ENCODE measurements at places on chromosomes 12 and 14.

DNA sequence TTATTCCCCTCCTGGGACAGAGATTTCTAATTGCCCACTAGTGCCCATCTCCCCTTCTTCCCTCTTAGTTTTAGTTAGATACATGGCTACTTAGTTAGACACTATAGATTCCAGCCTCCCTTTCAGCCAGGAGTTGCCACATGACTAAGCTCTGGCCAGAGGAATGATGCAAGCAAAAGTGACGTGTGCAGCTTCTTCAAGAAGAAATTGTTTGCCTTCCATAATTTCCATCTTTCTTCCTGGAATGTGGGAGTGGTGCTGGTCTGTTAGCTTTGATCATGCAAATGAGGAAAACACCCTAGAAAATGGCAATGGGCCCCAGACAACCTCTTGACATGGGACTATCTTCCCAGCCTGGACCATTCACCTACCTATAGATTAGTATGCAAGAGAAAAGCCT lies 21.4 kb downstream of the CCDC177 start:
- no peak for DNase-seq

- DNase-seq, result peak; percentile 30
Observed at GRCh38 chr12:57001448-57001906, 4.9 kb downstream of the ZBTB39 start.

DNA sequence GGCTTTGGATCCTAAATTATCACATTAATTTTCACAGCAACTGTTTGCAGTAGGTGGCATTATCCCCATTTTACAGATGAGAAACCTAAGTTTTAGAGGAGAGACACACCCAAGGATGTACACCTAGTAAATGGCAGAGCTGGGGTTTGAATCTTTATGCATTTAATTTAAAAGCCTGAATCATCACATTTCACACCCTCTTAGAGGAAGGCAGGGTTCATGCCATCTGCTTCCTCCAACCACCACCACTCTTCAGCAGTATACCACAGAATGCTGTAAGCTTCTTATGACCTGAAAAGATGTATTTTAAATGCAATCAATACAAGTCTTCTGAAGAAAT lies 90.3 kb downstream of the CRADD start:
- DNase-seq, result no peak

GRCh38 chr14:101982621-101983020 lies 18.2 kb downstream of the DYNC1H1 start:
- no peak for DNase-seq

GRCh38 chr14:58353516-58354299 lies 42.0 kb upstream of the TOMM20L start:
- no peak for DNase-seq

GRCh38 chr12:117750657-117751056 lies 218.1 kb downstream of the KSR2 start:
- DNase-seq, result no peak

DNA sequence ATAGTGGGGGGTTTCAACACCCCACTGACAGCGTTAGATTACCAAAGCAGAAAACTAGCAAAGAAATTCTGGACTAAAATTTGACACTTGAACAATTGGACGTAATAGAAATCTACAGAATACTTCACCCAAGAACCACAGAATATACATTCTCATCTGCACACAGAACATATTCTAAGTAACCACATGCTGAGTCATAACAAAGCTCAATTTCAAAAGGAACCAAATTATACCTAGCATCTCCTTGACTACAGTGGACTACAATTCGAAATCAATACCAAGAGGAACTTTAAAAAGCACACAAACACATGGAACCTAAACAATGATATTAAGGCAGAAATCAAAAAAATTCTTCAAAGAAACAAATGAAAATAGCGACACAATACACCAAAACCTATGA lies 871.6 kb upstream of the MDGA2 start:
- no peak for DNase-seq

- DNase-seq, result no peak
Observed at GRCh38 chr12:27057543-27057942, 24.8 kb downstream of the C12orf71 start.

GRCh38 chr14:54220071-54220703 lies 176.6 kb upstream of the CDKN3 start:
- no peak for DNase-seq

DNA sequence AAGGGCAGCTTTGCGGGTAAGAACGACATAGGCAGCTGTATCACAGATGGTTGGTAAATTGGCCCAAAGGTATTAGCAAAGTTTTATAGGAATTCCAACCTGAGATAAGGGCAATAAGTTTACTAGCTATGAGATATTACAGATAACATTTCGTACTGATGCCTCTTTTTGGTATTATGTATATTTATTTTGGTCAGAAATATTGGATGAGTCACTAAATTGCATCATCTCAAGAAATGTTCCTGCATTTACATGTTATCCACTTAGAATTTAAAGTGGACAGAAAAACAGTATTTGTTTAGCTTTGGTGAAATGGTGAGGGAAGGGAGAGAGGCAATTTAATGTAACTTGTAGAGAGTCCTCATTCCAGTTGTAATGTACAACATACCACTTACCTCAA lies 65.1 kb upstream of the PZP start:
- no peak for DNase-seq

DNA sequence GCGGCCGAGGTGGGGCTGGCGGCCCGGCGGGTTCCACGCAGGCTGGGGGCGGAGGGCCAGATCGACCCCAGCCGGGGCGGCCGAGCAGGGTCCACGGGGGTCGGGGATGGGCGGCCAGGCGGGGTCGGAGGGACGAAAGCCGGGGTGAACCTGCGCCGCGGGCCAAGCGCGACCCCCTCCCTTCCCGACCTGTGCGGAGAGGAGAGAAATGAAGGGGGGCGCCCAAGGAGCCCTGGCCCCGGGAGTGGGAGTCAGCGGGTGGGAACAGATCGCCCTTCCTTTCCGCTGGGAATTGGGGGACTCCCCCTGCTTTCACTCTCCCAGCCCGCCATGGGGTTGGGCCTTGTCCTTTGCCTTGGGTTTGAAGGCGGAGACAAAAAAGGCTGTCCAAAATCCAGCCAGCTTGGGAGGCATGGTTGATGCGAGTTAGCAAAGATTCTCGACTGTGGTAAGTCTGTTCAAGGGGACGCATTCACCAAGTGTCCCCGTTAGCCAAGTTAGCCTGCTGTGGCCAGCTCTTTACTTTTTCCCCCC lies 559 bp upstream of the CKAP4 start:
- DNase-seq, result no peak

GRCh38 chr14:58643366-58643765 lies 5.6 kb downstream of the DACT1 start:
- no peak for DNase-seq

DNA sequence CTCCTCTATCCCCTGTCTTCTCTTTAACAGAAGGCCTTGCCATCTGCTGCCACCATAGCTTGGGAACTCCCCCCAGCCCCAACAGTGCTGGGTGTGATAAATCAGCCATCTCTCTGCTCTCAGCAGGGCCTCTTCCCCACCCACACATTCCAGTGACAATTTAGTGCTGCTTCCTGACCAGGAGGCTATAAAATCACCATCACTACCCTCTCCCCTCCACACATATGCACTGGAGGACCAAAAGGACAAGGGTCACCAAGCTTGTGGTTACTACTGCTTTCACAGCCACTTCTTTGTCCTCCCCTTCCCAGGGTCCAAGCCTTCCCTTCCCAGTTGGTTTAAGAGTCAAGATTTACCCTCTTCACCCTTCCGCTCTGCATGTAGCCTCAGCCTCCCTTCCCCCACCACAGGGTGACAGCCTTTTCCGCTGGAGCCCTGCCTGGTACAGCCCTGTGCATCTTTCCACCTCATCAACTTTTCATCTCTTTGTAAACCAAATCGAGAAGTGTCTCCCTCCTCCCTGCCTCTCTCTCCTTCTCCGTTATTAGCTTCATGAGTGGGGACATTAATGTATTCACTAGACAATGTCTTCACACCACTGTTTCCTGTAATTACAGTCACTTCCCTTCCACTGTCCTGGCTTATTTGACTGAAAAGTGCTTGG lies 9.4 kb downstream of the PSMB5 start:
- DNase-seq, result no peak

DNA sequence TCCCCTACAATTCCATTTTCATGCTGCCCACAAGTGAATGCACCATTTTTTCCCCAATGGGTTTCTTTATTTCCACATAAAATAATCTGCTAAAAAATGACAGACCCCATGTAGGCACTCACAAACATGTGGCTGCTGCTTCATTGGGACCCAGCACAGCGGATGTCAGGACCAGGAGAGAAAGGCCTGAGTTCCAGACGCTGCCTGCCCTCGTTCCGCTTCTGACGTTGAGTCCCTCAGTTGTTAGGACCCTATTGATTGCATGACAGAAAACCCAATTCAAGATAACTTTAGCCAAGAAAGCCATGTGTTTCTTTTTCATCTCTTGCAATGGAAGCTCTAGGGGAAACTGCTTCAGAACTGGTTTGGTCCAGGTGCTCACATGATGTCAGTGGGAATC lies 34.6 kb downstream of the ADGRD1 start:
- no peak for DNase-seq

- DNase-seq, result no peak
Observed at GRCh38 chr12:123149501-123150274, 1.2 kb downstream of the PITPNM2 start.

DNA sequence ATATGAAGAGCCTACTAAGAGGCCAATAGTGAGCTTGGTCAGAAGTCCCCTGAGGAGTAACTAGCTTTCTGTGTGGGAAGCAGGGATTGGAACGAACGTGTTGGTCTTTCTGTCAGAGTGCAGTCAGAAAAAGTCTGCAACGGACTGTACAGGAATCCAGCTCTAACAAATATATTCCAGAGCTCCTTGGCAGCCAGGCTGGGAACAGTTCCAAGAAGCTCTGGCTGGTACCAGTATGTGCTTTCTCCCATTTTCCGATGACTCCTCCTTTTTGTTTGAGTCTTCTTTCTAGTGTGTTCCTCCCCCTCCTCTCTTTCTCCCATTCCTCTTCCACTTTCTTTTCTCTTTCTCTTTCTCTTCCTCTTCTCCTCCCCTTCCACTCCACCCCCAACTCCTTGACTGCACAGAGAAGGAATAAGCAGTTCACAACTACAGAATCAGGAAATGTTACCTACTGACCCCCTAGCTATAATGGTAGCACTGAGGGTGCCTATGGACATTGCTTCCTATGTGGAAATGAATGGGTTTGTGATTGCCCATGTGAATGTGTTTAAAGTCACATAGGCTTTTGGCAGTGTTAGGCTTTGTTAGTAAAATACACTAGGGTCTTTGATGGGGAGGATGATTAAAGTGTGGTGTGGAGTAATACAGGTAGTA lies 59.9 kb downstream of the TTLL5 start:
- no peak for DNase-seq

GRCh38 chr12:39930101-39930500 lies 175.8 kb downstream of the SLC2A13 start:
- DNase-seq, result no peak

DNA sequence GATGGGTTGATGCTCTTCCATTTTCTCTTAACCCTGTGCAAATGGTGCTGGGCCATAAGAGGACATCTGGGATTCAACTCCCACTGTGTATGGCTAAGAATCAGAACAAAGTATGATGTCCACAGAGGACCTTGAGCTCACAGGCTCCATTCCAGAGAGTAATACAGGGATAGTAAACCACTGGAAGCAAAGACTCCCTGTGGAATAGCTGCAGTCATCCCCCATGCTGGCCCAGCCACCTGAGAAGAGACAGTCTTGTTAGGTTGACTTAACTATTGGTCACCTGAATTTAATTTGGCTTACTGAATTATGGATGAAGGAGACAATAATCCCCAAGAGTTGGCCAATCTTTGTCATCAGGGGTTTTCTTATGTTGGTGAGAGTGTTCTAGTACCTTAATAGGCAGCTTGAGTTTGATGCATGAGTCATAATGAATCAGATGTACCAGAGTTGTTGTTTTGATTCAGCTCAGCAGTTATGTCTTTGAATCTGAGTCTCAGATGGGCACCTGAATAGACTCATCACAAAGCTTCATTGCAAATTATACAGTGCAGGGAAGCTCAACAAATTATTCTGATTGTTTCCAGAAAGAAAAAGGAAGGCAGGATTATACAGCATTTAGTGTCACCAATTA lies 122.7 kb downstream of the SSPN start:
- no peak for DNase-seq

DNA sequence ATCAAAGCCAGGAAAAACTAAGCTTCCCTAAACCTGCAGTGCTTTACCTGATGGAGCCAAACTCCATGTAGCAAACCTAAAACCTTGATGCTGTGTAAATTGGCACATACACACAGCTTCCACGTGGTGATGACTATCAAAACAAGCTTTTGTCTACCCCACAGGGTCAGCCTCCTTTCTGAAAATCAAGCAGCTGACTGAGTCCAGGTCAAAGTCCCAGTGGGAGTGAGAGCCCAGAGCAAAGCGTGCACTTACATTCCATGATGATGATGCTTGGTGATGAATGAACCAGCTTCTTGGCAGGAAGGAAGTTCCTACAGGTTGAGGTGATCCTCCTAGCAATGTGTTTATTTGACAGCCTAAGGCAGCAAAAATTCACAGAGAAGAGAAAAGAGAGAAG lies 630.0 kb upstream of the TBX3 start:
- DNase-seq, result no peak

DNA sequence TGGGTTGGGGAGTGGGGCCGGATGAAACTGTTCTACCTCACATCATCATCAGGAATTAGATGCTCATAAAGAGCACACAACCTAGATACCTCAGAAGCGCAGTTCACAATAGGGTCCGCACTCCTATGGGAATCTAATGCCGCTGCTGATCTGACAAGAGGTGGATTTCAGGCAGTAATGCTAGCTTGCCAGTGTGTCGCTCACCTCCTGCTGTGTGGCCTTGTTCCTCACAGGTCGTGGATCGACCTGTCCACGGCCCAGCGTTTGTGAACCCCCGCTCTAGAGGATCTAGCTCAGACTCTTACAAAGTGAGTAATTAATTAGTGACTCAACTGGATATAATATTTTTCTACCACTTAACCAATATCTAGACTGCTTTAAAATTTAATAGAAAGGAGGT lies 5.8 kb downstream of the PPP1R12A start:
- no peak for DNase-seq

DNA sequence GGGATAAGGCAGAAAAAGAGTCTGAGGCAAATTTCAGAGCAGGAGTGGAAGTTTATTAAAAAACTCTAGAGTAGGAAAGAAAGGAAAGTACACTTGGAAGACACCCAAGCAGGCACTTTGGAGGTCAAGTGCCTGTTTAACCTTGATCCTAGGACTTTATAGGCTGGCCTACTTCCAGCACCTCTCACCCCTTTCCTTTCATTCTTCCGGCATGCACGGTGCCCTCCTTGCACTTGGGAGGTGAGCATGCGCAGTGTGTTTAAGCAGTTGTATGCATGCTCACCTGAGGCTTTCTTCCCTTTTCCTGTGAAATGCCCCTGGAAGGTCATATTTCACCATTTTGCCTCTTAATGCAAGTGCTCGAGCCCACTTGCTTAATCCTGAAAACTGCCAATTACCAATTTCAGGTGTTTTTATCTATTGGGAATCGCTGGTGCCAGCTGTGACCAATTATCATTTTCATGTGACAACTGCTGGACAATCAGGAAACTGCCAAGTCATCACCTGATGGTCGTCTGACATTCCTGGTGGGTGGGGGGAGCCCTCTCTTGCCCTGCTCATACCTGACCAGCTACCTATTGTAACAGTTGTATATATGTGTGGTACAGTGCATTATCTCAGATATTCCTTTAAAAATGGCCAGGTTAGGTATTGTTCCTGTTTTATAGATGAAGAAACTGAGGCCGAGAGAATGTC lies 53.5 kb downstream of the SUDS3 start:
- no peak for DNase-seq

GRCh38 chr14:22338917-22339715 lies 249.9 kb downstream of the DAD1 start:
- DNase-seq, result no peak
